ENCODE measurements at places on chromosomes 5 and 9.

DNA sequence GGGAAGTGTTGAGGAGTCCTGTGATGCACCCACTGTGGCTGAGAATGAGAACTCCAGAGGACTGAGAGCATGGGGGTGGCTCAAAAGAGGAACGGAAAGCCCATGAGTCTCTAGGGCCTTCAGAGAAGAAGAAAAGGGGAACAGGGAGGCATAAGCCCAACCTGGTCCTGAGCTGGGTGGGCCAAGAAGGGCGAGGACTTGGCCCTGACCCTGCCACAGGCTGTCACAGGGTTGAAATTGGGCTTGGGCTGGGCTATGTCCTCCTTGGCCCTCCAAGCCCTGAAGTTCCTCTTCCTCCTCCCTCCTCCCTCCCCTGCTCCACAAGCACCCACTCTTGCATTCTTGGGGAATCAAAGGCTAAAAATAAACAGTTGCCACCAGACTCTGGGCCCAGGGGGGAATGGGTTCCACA, 49.3 kb upstream of the PPARGC1B start:
- no peak for DNase-seq

- DNase-seq, result no peak
Observed at GRCh38 chr5:7927466-7928375, 58.8 kb downstream of the MTRR start.

GRCh38 chr5:158691631-158692255, 408.0 kb downstream of the EBF1 start:
- no peak for DNase-seq

DNA sequence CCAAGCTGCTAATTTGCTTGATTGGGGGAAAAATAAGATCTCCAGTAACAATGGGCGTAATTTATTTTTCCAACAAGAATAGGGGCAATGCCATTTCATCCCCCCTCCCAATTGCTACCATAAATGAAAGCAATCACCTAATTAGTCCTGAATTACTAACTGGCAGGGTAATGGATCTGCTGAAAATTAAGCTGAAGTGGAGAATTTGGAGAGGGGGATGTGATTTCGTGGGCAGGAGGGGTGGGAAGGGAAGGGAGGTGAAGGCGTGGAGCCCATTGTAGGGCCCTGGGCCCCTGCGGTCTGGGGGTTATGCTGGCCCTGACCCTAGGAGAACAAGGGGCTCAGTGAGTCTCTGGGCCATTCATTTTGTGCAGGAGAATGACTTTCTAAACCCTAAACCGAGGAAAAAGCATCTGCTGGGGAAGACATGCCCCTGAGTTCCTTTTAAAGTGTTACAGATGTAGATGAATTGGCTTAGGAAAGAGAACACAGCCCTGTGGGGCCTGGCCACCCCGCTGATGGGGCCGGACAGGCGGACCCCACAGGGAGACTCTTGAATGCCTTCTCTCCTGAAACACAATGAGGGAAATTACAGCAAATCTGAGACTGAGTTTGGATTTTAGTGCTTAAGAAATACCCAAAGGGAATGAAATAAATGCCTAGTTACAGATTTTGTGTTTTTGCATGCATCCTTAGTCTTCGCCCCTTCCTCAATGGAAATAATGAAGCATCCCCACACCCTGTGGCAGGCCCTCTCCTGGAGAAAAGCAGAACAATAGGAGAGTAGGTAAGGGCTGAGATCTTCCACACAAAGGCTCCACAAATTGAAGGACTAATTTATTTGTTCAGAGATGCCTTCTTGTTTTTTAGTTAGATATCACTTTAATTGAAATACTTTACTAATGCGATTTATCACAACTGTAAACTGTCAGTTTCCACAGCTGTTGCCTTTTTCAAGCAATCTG, 143.2 kb downstream of the PSAT1 start:
- no peak for DNase-seq

DNA sequence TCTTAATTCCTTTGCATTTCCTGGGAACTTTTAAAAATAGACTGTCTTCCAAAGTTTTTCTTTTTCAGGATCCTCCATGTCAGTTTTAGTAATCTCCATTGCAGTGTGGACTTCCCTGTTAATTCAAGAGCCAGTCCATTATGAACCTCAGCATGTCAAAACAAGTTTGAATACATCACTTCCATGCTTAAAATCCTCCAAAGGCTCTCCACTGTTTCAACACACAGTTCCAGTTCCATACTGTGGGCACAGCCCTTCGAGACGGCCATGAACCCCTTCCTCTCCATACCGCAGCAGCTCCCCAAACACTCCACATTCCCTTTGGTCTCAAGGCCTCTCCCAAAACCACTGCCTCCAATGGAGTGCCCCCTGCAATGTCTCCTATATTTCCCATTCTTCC, 19.5 kb downstream of the LIFR start:
- no peak for DNase-seq

GRCh38 chr9:121154782-121155181, 46.9 kb downstream of the RAB14 start:
- DNase-seq, result no peak

GRCh38 chr9:78144008-78144381, 91.9 kb upstream of the CEP78 start:
- no peak for DNase-seq

DNA sequence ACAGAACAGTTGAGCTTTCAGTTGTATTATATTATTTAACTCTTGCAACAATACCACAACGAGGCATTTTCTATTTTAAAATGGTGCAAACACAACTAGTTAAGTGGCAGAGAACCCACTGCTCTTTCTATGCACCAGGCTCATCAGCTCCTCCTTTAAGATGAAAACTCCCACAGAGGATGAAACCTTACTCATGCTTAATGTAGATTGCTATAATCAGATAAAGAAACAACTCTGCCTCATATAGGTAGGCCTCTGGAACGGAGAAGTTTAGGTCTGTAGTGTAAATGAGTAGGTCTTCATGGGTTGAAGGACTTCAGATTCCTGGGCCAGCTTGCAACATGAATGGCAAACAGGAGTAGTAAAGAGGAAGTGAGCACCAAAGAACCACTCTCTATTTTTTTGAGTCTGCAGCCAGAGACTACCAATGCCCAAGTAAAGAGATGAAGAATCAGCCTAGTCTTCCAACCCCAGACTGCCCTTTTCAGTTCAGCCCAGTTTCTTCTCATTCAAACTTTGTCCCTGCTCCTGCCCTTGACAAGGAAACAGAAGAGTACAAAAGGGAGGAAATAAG, 33.9 kb downstream of the HACD4 start:
- DNase-seq, result no peak

- no peak for DNase-seq
Observed at GRCh38 chr5:158600679-158601078, 499.0 kb downstream of the EBF1 start.

- no peak for DNase-seq
Observed at GRCh38 chr5:75690669-75691068, 26.6 kb downstream of the POC5 start.

DNA sequence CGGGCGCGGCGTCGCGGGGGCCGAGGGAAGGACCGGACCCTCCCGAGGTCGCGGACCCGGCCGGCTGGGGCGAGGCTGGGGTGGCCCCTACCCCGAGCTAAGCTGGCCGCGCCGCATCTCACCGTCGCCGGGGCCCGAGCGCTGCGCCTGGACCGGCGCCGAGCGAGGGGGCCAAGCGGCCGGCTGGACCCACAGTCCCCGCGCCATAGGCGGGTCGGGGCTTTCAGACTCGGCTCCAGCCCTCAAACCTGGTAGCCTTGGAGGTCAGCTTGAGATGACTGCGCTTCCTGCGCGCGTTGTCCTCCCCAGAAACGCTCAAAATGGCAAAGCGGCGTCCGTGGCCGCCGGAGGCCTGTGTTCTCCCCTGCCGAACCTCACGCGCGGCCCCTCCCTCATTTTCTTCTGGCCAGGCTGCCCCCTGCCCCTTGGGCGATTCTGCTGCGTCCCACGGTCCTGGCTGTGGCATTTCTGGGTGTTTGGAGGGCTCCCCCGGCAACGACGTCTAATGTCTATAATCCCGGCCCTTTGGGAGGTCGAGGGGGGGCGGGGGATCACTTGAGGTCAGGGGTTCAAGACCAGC, 8.7 kb upstream of the GRIN1 start:
- no peak for DNase-seq

- DNase-seq, result no peak
Observed at GRCh38 chr5:175464074-175464941, 14.1 kb upstream of the SFXN1 start.

DNA sequence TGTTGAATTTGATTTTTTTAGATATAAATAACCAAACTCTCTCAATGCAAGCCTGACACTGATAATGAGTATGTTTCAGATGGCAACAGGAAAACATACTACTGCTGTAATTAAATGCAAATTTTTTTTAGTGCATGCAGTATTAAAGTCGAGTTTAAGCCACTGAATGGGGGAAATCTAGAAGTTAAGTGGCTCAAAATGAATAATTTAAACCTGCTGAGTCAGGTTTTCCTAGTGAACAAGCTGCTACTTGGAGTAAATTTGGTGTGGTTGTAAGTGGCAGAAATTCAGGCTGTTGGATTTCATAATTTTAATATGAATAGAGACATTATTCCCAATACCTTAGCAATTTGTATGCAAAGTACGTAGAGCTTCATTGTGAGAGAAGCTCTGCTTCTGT, 121.8 kb downstream of the SLF1 start:
- DNase-seq, result no peak

- DNase-seq, result no peak
Observed at GRCh38 chr5:52754051-52754450, 33.7 kb upstream of the ITGA1 start.

DNA sequence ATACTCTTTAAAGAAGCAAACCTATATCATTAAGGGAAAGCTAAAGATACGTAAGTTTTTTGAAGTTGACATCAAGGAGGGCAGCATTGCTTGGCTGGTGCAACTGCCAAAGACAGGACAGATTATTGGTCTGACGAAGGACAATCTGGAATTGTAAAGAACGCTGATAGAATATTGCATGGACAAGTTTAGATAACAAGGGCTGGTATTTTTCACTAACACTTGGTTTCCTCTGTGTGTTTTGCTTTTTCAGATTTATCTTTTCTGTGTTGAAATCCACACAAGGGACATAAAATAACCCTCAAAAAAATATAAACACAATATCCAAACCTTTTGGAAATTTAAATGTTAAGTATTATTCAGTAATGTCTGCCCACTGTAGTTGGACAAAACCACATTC, 39.7 kb downstream of the SLC1A3 start:
- DNase-seq, result no peak

DNA sequence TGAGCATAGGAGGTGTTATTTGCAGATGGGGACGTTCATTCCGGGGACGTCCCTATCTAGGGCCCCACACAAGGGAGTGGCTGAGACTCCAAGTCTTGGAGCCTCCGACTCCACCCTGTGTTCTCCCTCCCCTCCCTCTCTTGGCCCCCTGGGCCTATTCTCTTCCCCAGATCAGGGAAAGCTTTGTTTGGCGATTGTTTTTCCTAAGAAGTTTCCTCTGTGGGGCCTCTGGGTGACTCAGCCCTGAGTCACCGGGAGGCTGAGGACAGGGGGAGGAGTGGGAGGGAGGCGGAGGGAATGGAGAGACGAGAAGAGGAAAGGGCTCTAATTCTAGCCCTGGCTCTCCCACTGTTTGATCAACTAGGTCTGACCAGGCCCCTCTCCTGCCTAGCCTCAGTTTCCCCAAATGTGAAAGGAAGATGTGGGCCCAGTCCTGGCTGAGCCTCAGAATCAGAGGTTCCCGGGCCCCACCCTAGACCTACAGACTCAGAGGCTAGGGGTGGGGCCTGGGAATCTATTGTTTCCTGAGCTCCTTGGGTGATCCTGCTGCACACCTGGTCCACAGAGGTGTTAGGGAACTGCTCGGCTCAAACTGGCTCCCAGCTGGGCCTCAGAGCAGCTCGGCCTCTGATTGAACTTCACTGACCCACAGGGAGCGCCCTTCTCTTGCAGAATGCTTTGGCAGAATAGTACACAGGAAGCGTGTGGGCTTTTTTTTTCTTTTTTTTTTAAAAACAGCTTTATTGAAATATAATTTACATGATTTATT, 19.2 kb downstream of the GSN start:
- DNase-seq, result no peak

DNA sequence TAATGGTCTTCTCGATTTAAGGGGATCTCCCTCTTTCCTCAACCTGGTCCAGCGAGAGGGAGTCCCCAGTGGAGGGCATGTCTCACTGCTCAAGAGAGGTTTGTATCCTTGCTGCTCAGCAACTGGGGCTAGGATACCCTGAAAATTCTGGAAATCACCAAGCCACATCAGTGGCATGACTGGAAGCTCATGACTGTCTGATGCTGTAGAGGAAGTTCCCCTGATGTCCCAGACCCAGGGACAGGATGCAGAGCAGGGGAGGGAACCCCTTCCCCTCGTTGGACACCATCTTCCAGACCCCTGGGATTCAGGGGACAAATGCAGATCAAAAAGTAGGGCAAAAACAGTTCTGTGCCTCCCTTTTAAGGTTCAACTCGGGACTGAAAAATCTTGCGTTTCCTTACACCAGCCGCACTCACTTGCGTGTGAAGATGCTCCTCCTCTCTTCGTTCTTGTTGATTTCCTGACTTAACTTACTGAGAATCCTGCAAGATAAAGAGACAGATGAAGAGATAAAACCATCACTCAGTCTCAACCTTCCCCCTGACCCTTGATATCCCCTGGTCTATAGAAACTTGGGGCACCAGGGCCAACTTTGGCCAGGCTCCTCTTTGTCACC, 22.1 kb downstream of the LCP2 start:
- no peak for DNase-seq

- no peak for DNase-seq
Observed at GRCh38 chr9:108569624-108570023, 286.2 kb downstream of the ACTL7B start.

- DNase-seq, result no peak
Observed at GRCh38 chr5:83965441-83965840, 244.8 kb upstream of the HAPLN1 start.

DNA sequence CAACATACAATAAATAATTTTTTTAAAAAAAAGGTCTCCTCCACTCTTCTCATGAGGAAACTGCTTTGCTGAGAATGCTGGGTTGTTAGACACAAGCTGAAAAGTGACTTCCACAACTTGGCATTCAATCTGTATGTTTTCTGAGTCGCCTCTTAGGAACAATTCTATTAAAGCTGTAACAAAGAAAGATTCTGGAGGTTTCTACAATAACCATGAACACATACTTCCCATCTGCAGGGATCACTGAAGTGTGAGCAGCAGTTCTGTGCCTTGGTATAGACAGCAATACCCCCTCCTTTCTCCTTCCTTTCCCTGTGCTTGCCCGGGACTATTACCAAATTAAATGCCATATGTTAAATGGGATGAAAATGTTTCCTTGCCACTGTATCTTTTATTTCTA, 1.5 kb downstream of the DIRAS2 start:
- DNase-seq, result no peak

DNA sequence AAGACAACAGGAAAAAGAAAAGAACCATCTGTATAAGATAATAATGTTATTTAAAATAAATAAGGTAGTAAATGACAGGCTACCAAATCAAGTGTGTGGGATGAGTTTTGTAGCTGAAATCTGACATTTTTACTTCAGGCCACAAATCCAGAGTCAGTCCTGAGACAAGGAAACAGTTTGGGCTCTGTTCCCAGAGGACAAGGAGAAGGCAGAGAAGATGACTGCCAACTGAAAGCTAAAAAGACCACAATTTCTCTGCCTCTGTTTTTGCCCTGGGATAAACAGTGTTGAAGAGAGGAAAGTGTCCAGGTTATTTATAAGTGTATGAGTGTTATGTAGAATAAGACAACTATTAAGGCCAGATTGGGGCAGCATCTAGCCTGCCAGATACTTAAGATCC, 180.5 kb downstream of the NFIB start:
- DNase-seq, result no peak

Data from stimulated activated CD8-positive, alpha-beta memory T cell treated with anti-CD3 and anti-CD28 coated beads, Interleukin-15, amount 100 ng/mL, for 24 hours (primary cell).